ENCODE measurements at places on chromosomes 5 and 9.

DNA sequence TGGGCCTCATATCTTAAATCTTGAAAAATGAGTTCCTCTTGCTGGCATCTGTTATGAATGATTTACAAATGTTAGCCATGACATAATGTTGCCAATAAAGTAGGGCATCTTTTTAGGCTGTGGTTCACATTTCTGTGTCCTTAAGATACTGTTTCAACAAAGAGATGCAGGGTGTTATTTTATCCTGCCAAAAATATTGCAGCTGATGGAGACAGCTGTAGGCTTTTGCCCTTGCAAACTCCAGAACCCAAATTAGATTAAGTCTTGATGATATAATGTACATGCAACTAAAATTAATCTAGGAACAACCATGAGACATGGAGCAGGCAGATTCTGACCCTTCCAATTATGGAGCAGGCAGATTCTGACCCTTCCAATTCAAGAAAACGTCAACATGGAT, 228.2 kb upstream of the GRIN3A start:
- DNase-seq = no peak

- no peak for DNase-seq
Observed at GRCh38 chr9:22817181-22817580, 370.6 kb downstream of the DMRTA1 start.

DNA sequence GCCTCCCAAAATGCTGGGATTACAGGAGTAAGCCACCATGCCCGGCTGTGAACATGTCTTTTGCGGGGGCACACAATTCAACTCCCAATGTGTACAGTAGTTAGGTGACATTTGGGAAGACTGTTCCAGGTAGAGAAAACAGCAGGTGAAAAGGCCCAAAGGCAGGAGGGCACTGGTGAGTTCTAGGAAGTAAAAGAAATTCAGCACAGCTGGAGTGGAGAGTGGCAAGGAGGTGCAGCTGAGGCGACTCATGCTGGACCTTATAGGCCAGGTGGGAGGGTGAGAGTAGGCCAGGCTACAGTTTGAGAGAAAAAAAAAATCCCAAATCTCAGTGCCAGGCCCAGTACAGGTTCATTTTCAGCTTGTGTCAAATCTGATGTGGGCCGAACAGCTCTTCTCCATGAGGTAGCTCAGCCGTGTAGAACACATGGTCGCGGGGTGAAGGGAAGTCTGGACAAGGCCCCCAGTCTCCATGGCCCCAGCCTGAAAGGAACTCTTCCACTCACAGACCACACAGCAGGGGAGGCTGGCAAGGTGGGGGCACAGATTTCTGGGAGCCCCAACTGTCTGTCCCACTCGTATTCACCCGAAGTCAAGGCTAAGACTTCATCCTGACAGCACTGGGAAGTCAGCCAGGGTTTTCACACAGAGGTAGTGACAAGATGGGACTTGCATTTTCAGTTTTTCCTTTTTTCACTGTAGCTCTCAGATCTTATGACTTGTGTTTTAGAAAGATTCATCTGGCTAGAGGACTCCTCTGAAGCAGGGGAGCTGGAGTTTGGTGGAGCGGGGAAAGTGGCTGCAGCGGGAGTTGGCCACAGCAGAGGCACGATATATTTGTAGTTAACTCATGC, 4.5 kb upstream of the HNRNPAB start:
- no peak for DNase-seq

GRCh38 chr5:180083529-180084060, 12.0 kb upstream of the RNF130 start:
- no peak for DNase-seq

DNA sequence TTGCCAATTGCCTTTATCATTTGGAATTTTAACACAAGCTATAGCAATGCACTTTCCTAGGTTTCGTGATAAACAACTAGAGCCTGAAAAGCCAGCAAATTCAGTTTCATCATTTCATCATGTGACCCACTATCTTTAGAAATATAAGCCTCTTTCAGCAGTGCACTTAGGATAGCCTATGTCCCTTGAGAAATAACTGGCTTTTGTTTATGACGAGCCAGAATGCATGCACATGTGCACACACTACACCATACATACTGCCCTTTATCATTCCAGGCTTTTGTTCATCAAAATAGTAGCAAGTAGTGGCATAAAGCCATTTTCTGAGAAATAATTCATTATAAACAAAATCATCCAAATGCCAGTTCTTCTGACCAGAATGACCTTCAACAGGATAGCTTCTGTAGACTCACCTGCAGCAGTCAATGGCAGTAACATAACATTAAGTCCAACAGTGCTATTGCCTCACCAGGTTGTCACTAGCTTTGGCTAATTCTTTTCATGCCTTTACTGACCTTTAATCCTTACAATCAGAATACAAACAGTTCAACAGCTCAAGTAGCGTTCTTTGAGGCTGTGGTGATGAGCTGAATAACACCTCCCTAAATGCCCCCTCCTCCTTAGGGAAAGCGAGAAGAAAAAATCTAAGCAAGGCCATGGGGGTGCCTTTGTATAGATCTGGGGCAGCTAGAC, 132.3 kb upstream of the SMARCA2 start:
- DNase-seq = no peak

- no peak for DNase-seq
Observed at GRCh38 chr5:167699432-167699831, 592.0 kb upstream of the WWC1 start.

DNA sequence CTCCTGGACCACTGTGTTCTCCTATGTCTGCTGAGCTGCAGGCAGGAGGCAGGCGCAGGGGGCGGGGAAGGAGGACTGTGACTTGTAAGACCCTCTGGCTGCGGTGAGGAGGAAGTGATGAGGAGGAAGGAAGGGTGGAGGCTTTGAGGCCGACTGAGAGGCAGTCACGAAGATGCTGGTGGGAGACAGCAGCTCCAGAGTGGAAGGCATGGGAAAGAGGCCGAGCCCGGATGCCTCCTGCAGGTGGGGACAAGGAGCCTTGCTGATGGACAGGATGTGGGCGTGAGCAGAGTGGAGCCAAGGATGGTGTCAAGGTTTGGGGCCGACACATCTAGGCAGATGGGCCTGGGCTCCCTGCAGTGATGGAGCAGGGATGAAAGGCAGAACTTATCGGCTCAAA, 74.3 kb upstream of the ICE1 start:
- DNase-seq = no peak

DNA sequence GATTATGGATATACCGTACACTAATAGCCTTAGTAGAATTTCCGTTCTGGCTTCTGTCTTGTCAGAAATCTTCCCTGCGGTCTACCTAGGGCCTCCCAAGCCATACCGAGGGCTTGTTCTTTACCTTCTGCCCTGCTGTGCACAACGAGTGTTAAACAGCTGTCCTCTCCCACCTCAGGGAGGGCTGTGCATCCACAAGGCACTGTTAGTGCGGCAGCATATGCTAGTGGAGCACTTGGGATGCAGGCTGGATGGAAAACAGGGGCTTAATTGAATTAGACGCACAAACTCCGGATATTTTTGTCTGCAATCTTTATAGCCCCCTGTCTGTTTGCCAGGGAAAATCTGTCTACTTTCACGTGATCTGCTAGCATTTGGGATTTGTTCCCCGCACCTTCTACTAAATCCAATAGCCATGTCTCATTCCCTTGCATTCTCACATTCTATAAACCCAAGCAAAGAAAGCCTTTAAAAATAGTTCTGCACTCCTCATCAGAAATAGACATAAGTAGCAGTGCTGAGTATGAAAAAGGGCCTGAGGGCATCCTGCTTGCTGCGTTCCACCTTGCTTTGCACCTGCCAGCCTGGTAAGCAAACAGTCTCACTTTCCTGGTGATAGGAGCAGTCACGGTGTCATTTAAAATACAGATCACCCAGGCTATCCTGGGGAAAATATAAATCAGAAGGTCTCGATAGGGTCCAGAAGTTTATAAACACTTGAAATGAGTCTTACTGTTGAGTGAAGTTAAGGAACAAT, 382.6 kb downstream of the RASEF start:
- DNase-seq = no peak

DNA sequence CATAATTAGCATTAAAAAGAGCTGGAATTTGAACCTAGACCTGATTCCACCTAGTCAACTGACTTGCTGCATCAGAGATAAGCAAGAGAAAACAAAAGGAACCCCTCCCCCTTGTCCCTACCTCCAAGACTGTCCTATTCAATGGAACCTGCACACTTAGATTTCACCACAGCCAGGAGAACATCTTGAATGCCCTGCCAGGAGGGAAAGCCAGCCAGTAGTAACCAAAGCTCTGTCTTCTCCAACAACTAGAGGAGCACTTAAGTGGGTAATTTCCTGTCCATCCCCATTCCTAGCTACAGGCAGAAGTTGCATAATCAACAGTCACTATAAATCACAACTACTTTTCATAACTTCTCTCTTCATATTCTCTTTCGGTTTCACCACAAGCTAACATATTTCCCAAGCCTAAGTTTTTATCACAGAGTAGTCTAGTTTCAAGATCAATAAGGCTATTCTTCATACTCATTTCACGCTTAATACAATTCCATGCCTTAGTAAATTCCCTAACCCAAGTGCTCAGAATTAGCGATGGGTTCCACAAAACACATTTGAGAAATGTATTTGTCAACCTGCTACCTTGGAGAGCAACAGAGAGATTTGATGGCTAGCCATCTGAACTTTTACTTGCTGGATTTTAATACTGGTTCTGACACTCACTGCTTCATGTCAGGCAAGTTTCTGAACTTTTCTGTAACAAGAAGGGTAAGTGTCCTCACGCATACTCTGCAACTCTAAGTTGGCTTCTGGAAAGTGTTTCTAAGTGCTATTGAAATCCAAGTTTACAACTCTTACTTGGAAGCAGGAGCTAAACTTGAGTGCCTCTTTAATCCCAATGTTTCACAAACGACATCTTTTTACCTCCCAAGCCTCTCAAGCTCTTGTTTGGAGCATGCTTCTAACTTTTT, 2.0 kb downstream of the DENND1A start:
- no peak for DNase-seq

DNA sequence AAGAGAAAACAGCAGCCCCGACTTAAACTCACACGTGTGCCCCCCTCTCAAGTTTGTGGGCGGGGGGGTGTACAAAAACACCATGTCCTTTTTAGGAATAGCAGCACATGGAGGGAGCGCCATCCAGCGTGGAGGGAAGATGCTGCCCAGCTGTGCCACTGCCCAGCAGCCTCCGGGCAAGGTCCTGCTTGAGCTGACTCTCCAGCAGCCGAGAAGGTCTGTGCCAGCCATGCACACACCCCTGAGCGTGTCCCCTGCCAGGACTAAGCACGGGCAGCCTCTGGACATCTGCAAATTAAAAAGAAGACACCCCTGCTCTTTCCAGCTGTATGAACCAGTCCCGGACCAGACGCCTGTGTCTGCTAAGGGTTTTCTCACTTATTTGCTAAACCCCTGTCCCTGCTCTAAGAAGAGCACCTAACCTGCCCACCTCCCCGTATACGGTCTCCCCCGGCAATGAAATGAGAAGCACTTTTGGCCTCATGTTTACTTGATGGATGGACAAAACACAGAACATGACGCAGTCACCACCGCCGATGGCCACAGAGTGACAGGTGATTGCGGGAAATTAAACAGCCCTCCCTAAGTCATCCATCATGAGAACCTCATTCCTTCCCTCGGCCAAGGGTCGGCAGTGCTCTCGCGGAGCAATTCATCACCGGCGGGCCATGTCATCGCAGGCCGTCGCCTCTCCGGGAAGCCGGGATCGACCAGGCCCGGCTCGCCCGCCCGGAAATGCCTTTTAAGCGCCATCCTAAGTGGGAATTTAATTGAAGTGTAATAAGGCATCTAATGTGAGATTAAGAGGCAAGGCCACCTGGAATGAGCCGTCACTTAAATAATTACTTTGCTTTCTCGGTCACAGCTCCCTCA, 96.9 kb downstream of the OLFM1 start:
- no peak for DNase-seq

DNA sequence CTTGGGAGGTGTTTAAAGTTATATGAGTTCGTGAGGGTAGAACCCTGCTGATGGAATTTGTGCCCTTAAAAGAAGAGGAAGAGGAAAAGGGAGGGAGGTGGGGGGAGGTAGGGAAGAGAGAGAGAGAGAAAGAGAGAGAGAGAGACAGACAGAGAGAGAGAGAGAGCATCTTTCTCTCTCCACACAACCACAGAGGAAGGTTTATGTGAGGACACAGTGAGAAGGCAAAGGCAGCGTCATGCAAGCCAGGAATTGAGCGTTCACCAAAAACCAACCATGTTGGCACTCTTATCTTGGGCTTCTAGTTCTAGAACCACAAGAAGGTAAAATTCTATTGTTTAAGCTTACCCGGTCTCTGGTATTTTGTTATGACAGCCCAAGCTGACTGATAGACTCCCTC, 152.4 kb downstream of the SH3GL2 start:
- DNase-seq = no peak

DNA sequence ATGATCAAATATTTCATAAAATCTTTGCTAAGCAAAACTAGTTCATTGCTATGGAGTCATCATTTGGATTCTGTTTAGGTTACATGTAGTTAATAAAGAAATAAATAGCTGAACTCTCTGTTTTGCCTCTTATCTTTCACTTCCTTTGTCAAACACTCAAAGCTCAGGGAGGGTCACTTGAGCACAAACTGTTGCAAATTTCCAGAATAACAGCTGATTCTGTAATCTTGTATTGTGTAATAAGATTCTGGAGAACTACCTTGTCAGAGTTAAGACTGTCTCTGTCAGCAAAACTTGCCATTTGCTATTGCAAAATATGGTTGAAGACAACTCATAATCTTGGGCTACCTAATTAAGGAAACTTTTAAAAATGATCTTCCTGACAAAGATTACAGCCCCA, 182.0 kb upstream of the MOCS2 start:
- no peak for DNase-seq

DNA sequence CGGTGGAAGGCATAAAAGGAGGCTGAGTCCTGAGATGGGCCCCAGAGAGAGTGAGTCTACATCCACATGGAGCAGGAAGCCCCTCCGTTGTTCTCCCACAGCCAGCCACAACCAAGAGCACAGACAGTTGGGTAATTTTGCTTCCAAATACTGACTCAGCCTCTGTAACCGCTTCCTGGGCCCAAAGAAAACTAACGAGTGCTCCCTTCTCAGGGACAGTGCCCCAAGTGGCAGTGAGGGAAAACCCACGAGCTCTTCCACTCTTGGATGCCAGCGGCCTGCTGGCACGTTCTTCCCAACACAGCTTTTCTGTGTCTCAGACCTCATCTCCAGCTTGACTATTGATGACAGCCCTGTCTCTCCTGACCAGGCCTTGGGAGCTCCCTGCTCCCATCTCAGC, 207.6 kb downstream of the FSTL4 start:
- DNase-seq = no peak

Measured in activated CD4-positive, CD25-positive, alpha-beta regulatory T cell (primary cell).